ENCODE measurements at places on chromosomes 16 and 17.
A peak's percentile ranks its signal among the peaks of the same experiment; 100 is the strongest.

GRCh38 chr16:74232806-74233465 is 63.7 kb upstream of the PSMD7 start:
- no peak for DNase-seq

GRCh38 chr17:50346313-50347116 is 589 bp downstream of the XYLT2 start:
- no peak for DNase-seq

- DNase-seq: peak; percentile 74
These were observed at the start of gene ST6GALNAC2 for GRCh38 chr17:76585649-76586593. TSS of gene ST6GALNAC2 (minus strand) at chr17:76585860. CDS start at chr17:76585808, 52 bp downstream.

- no peak for DNase-seq
These were observed 18.1 kb downstream of the CMIP start for GRCh38 chr16:81462683-81463082.

- DNase-seq: no peak
These were observed 25.3 kb downstream of the USP43 start for GRCh38 chr17:9670596-9670995.

- DNase-seq: no peak
These were observed 154.5 kb downstream of the PARN start for GRCh38 chr16:14475370-14476139.

DNA sequence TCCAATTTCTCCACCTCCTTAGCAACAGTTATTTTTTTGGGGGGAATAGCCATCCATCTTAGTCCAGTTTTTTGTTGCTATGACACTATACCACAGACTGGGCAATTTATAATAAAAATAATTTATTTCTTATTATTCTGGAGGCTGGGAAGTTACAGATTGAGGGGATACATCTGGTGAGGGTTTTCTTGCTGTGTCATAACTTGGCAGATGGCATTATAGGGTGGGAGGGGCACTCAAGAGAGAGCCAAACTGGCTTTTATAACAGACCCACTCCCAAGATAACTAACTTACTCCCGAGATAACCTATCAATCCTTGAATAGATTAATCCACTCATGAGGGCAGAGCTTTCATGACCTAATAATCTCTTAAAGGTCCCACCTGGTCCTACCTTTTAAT is 84.2 kb downstream of the ABCA8 start:
- DNase-seq: no peak

DNA sequence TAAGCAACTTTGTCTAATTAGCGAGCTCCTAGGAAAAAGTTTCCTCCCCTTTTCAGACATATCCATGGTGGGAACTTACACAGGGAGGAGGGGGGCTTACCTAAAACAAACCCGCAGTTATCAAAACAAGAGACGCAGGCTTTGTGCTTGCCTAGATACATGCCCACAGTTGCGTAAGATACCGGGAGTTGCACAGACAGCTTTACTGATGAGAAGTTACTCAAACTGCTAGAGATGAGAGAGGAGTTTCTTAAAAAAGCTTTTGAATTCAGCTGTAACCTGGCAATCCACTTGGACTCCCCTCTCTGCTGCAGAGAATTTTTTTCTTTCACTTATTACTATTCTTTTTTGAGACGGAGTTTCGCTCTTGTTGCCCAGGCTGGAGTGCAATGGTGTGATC is 6.8 kb upstream of the ZP2 start:
- DNase-seq: no peak

- DNase-seq: no peak
These were observed 62.4 kb upstream of the MED9 start for GRCh38 chr17:17414341-17414805.

GRCh38 chr17:41402161-41402560 is 4.8 kb upstream of the KRT31 start:
- DNase-seq: no peak

DNA sequence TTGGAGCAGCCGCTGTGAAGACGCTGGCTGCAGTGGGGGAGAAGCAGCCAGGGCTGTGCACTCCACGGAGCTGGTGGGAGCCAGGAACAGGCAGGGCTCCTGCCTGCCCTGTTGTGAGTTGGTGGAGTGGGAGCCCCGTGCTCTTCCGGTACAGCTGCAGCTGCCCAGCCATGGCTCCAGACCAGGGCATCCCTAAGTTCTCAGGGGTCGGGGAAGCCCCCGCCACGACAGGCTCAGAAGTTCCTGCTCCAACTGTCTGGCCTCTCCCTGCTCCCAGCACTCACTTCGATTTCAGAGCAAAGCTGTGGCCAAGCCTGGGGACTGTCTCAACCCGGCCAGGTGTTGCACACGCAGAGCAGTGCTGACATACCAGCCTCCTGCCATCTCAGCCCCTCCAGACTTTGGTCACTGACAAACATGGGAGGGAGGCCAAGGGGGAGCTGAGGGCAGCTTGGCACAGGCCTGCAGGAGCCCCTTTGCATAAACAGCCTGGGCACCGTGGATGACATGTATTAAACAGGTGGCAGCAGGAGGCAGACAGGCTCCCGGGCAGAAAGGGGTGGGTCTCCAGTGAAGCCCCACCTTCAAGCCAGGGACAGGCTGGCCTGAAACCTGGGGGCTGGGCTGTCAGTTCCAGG is 13.9 kb upstream of the KDM8 start:
- no peak for DNase-seq

Measured in BE2C (cell line).